Activated CD8-positive, alpha-beta memory T cell treated with anti-CD3 and anti-CD28 coated beads, Interleukin-2, amount 50 U/mL, for 48 hours (primary cell): ENCODE measurements at places on chromosomes 6 and 20.

- no peak for DNase-seq
Measured at GRCh38 chr6:119627908-119628669, 278.5 kb upstream of the MAN1A1 start.

GRCh38 chr20:53948383-53949318, 121.7 kb downstream of the BCAS1 start:
- no peak for DNase-seq

GRCh38 chr20:40286975-40287531, 402.0 kb downstream of the MAFB start:
- DNase-seq: no peak

DNA sequence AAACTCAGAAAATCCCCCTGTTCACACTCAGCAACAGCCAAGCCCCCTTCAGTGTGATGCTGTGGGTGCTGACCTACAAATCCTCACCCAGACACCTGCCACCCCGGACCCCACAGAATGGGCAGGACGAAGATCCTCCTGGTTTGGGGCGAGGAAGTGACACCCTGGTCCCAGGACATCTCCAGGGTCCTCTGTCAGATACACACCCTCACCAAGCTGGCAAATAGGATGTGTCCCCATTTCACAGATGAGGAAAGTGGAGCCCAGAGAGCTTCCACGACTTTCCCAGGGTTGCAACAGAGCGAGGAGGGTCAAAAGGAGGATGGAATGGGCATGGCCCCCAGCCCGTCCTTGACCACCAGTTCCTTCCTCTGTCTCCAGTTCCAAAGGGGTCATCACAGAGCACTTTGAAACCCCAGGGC, 92.0 kb upstream of the AFDN start:
- DNase-seq: peak; percentile 26

DNA sequence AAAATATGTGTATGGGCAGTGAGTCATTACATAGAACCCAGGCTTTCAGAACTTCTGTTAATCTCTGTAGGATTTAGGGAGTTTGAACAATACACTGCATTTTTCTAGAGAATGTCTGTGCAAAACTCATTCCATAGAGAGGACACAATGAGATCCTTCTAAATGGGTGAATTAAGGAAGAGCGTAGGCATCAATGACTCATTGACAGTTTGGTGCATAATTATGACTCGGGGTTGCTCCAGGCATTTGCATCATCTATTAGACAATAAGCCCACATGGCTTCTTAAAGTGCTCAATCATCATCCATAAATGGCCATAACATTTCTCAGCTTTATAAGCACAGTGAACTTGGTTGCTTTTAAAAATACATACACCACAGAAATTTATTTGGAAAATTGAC, 625.5 kb downstream of the CDH26 start:
- no peak for DNase-seq

DNA sequence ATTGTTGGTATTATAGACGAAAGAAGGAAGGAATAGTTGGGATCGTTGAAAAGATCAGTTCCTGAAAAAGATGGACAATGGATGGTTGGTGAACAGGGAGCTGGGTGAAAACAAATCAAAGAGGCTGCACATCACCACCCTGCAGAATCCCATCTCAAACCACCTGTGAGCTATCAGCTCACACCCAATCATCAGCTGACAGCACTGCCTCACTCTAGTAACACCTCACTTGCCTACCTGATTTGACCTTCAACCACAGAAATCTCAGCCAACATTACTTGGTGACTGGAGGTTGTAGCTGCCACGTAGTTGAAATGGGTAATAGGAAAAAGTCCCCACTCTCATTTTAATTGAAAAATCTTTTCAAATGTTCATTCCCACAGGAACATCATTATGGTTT, 101.8 kb upstream of the DST start:
- DNase-seq: no peak

DNA sequence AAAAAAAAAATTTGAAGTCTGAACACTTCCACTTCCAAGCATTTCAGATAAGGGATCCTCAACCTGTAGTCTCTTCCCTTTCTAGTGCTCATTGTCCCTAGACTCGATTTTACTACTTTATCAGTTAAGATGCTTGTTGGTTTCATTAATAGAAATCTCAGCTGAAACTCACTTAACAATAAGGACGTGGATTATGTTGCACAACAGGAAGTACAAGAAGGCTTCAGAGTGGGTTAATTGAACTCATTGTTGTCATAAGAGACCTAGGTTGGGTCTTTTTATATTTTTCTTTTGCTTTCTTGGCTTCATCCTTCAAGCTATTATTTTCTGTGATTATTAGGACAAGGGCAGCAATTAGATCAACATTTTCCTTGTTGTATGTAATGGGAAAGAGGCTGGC, 175.2 kb downstream of the CDKAL1 start:
- no peak for DNase-seq

DNA sequence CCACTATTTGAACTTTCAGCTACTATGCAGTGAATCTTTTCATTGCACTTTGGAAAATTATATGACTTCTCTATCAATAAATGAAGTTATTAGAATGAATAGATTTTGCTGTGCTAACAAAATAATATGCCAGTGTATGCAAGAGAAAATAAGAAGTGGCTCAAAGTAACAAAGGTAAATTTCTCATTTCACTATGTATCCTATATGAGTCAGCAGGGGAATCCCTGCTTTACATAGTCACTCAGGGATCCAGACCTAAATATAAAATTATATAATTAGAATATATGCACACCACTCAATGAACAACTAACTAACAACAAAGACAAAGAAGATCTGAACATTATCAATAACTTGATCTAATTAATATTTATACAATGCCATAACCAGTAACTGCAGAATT, 390.8 kb upstream of the IRAK1BP1 start:
- DNase-seq: no peak

DNA sequence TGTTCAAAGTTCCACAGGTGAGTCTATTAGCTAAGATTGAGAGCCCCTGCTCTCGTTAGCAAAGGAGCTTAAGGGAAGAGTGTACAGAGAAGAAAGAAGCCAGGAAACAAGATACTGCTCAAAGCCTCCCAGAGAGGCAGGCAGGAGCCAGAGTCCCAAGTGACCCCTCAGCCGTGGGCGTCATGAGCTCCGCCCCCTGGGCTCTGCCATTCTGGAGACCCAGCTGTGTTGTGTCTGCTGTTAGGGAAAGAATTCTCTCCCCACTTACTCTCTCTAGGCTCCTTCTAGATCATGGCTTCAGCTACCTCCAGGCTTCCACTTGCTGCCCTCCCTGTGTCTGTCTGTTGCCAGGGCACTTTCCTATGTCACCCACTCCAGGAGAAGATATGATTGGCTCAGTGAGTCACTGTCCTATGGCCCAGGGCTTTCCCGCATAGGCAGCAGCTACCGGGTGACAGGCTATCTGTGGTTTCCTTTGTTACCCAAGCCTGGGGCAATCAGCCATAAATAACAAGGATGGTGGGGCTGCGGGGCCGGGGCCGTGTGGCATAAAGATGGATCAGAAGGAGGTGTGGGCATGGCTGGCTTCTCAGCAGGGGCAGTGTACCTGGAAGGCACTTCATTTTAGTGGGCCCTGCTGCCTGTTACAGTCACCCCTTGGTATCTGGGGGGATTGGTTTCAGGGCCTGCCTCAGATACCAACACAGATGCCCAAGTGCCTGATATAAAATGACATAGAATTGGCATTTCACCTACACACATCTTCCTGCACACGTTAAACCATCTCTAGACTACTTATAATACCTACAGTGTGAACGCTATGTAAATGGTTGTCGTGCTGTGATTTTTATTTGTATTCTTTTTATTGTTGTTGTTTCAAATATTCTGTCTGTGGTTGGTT, 118.9 kb downstream of the ARMC2 start:
- no peak for DNase-seq

- no peak for DNase-seq
Measured at GRCh38 chr6:70312165-70312745, 9.4 kb upstream of the COL9A1 start.

DNA sequence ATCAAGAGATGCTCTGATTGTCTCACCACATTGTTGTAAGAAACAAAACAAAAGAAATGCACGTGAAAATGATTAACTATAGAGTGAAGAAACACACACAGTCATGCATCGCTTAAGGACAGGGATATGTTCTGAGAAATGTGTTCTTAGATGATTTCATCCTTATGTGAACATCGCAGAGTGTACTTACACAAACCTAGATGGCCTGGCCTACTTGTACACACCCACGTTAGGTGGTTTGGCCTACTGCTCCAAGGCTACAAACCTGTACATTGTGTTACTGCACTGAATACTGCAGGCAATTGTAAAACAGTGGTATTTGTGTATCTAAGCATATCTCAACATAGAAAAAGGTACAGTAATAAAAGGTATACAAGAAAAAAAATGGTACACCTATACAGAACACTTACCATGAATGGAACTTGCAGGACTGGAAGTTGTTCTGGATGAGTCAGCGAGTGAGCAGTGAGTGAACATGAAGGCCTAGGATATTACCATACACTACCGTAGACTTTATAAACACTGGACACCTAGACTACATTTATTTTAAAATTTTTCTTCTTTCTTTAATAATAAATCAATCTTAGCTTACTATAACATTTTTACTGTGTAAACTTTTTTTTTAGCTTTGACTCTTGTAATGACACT, 48.6 kb downstream of the FKBP5 start:
- no peak for DNase-seq

- DNase-seq: no peak
Measured at GRCh38 chr6:80566361-80566760, 459.9 kb downstream of the BCKDHB start.

GRCh38 chr20:40631119-40631631, 57.9 kb downstream of the MAFB start:
- DNase-seq: no peak

- DNase-seq: no peak
Measured at GRCh38 chr20:1377984-1378734, 14.7 kb downstream of the FKBP1A start.

DNA sequence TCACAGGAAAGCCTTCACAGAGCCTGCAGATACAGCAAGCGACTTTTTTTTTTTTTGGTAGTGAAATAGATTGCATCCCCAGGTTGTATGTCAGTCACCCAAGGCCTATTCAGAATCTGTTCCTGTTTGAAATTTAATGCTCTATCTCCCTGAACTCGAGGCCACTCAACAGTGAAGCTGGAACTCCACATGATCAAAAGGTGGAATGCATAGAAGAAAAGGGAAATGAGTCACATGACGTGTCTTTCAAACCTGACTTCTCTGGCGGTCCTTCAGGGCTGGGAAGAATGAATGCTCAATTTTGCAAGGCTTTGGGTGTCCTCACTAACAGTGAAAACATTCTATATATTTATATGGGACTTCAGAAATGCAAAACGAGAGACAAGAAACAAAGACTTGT, 88.4 kb upstream of the B3GAT2 start:
- DNase-seq: no peak

DNA sequence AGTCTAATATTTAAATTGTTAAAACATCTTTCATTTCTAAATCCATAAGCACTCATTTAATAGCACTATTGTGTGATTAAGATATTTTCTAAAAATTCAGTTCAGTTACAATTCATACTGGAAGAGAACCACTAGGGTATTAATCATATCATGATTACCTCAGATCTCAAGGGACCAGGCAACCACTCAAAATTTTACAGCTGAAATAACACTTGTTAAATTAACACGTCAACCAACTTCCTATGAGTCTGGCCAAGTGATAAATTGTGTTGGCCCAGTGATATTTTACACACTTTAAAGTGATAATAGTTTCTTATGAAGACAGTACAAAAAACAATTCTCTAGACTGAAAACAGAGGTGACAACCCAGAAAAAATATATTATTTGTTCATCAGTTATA, 869.0 kb upstream of the ADGRB3 start:
- no peak for DNase-seq

DNA sequence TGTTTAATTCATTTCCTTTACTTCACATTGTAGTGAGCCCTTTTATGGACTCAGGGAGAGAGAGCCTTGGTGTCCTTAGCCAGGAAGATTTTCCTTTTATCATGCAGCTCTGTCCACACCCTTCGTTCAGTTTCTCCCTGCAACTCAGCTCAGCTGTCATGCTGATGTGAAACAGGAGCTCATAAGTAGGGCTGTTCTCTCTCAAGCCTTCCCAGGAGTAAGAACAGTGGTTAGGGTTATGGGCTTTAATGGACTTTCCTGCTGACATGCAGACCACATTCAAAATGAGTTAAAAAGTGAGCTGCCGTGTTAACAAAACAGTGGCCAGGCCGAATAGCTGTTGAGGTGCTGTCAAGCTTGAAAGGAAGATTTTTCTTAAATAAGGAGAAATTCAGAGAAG, 104.1 kb downstream of the BCKDHB start:
- no peak for DNase-seq

DNA sequence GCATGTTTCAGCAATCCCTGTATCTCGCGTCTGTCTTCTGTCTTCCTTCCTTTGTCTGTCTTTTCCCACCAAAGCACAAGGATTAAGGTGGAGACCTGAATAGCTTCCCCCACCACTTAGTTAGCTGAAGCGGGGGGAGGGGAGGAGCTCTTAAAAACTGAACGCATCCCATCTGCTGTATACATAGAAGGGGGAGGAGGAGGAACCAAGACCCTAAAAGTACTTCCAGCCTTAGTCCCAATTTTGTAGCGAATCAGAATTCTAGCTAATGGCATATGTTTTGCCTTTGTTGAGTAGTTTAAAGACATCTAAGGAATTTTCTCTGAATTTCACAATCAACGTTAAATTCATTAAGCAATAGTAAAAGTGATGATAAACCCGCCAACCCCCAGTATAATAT, 47.9 kb downstream of the GNAS start:
- no peak for DNase-seq

DNA sequence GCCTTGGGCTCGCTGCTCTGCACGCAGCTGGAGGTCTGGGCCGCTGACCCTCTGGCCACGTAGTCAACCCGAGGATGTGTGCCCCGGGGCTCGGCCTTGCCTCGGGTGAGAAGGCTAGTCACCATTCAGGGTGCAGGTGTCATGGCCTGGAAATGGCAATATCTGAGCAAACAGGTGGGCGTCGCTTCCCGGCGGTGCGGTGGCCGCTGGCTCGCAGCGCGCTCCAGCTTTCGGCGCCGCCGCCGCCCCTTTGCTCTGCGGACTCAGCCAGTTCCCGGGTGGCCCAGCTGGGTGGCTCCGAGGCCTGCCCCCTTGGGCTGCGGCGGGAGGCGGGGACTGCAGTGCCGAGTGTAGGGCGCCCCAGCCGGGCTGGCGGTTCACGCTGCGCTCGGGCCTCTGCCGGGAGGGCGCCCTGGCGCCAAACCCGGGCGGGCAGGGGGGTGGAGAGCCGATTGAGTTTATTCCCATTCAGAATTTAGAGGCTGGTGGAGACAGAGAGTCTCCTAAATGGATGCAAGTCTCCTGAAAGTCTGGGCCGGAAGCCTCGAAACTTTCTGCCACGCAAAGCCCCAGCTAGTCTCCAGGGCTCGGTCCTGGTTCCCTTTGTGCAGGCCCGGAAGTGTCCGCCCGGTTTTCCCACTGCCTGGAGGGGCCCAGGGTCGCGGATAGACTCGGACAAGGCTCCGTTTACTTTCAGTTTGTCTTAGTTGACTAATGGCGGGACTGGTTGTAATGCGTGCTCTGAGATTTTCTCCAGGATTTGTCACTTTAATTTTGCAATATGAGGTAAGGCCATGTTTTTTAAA, 11.3 kb upstream of the TFAP2A start:
- DNase-seq: no peak

- DNase-seq: no peak
Measured at GRCh38 chr6:7554533-7555275, 13.2 kb downstream of the DSP start.

- DNase-seq: no peak
Measured at GRCh38 chr6:56345376-56345995, 98.1 kb upstream of the COL21A1 start.
